ENCODE measurements at places on chromosomes 4 and X. TPM values are rescaled to one million over a fixed set of nuclear protein-coding genes. Genes with fewer than 3 reads are reported as not detected.

DNA sequence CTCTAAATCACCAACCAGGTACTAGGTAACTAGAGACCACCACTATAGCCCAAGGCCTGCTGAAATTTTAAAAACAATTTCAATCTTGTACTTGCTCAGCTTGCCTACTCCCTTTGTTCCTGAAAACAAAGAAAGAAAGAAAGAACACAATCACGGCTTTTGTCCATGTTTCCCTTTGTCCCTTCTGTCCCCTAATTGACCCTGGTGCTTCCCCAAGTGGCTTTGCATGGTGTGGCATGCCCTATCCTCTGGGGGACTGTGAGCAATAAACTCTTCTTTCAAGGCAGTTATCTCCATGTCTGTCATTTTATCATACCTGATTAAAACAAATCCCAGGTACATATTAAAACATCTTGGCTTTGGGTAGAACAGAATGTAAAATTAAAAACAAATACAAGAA lies 94.8 kb downstream of the ARSJ start:
- H3K4me1 ChIP-seq, result peaks cover 6% of the 10 kb centered on the region
- no peak overlapping the region for H3K4me3 ChIP-seq
- no peak for DNase-seq
- H3K27ac ChIP-seq, result no peak overlapping the region
- H3K27me3 ChIP-seq, result no peaks in the 10 kb centered on the region

MTNR1A gene
- total RNA-seq, result not detected

DNA sequence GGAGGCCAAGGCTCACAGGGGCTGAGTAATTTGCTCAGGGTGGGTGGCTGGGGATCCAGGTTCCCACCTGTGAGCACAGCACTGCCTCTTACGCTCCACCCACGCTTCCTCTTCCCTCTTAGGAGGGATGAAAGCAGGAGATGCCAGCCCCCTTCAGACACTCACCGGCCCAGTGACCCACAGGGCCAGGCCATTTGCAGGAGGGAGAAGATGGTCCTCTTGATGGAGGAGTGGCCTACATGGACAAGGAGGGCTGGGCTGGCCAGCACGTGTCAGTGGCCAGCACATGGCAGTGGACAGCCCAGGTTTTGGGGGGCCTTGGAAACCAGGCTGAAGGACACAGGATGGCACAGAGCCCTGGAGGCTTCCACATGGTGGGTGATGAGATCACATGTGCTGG lies 108.1 kb upstream of the PSAPL1 start:
- no peak overlapping the region for H3K27ac ChIP-seq
- H3K4me3 ChIP-seq, result no peak overlapping the region
- H3K4me1 ChIP-seq, result no peaks in the 10 kb centered on the region
- peaks cover 3% of the 10 kb centered on the region for H3K27me3 ChIP-seq
- DNase-seq, result no peak

GRCh38 chr4:121728066-121728465 lies 31.3 kb upstream of the ANXA5 start:
- no peaks in the 10 kb centered on the region for H3K36me3 ChIP-seq
- no peak overlapping the region for H3K4me3 ChIP-seq
- H3K27ac ChIP-seq, result peak overlapping the region; percentile 80
- peaks cover 16% of the 10 kb centered on the region for H3K4me1 ChIP-seq
- H3K27me3 ChIP-seq, result no peaks in the 10 kb centered on the region
- DNase-seq, result peak; percentile 91

CT47B1 gene
- total RNA-seq, result not detected

DNA sequence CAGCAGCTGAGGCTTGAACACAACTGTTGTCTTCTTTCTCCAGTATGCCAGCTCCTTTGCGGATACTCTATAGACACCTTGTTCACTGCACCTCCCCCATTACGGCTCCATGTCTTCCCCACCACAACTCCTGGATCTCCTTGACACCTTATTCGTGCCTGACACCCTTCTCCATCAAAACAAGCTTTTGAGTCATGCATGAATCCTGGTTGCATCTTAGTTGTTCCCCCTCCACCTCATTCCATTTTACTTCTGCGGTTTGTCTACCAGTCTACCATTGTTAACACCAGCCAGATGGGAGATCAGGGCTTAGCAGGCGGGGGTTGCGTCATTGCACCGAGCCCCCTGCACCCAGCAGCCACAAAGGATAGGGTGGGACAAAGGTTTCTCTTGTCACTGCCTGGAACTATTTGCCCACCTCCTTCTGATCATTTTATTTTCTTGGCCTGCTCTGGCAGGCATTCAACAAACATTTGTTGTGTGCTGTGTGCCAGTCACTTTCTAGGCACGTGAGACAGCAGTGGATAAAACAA lies 2.0 kb upstream of the CDK16 start:
- H3K27me3 ChIP-seq, result no peaks in the 10 kb centered on the region
- peak; percentile 23 for DNase-seq
- peaks cover 27% of the 10 kb centered on the region for H3K36me3 ChIP-seq
- no peak overlapping the region for H3K4me3 ChIP-seq
- peaks cover 9% of the 10 kb centered on the region for H3K4me1 ChIP-seq
- peak overlapping the region; percentile 75 for H3K27ac ChIP-seq

IL2RG gene
- not detected for total RNA-seq

- H3K27me3 ChIP-seq, result no peaks in the 10 kb centered on the region
- peaks cover 7% of the 10 kb centered on the region for H3K4me1 ChIP-seq
These were observed 168.5 kb downstream of the IL15 start for GRCh38 chr4:141804836-141805235.

SPANXB1 gene
- not detected for total RNA-seq

GRCh38 chr4:163693776-163694175 lies 199.3 kb downstream of the TMA16 start:
- no peaks in the 10 kb centered on the region for H3K27me3 ChIP-seq
- H3K27ac ChIP-seq, result peak overlapping the region; percentile 55
- H3K4me1 ChIP-seq, result peaks cover 20% of the 10 kb centered on the region
- H3K36me3 ChIP-seq, result no peaks in the 10 kb centered on the region

GRCh38 chrX:132001127-132001526 lies 22.0 kb upstream of the STK26 start:
- no peaks in the 10 kb centered on the region for H3K27me3 ChIP-seq
- no peak overlapping the region for H3K4me3 ChIP-seq
- H3K27ac ChIP-seq, result no peak overlapping the region
- no peaks in the 10 kb centered on the region for H3K36me3 ChIP-seq

DNA sequence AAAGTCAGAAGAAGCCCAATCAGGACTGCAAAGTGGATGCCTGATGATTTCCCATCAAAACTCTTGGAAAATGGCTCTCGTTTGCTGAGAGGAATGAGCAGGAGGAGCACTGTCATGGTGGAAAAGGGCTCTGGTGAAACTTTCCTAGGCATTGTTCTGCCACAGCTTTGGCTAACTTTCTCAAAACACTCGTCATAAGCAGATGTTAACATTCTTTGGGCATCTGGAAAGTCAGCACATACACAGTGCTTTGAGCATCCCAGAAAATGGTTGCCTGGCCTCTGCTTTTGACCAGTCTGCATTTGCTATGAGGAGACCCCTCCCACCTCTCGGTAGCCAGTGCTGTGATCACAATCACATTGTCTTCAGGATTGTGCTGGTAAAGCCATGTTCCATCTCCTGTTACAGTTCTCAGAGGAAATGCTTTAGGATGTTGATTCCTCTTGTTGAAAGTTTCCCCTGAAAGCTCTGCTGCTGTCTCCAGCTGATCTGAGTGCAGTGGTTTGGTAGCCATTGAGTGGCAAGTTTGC lies 25.2 kb upstream of the TBC1D14 start:
- H3K4me3 ChIP-seq, result no peak overlapping the region
- no peaks in the 10 kb centered on the region for H3K27me3 ChIP-seq
- no peak overlapping the region for H3K27ac ChIP-seq
- H3K36me3 ChIP-seq, result peaks cover 6% of the 10 kb centered on the region
- DNase-seq, result no peak
- H3K4me1 ChIP-seq, result peaks cover 11% of the 10 kb centered on the region

DNA sequence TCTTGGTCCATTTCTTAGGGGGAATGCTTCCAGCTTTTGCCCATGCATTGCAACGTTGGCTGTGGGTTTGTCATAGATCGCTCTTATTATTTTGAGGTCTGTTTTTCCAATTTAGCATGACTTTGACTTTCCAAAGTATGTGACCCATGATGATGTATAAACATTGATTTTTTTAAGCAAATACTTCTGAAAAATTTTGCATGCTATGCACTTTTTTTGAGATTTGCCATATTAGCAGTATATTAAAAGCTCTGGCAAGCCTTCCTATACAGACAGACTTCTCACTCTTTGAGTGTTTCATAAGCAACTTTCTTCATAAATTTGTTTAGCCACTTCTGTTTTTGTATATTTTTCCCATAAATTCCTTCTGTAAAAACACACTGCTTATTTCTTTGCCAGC lies 746.4 kb upstream of the LCORL start:
- H3K4me1 ChIP-seq, result no peaks in the 10 kb centered on the region
- no peak for DNase-seq
- H3K4me3 ChIP-seq, result no peak overlapping the region

NLGN4X gene
- under 0.01 TPM for total RNA-seq

Data from fibroblast of lung (primary cell).